NCI-H748 treated with DMSO at 0.1 percent for 48 hours (cell line): ENCODE measurements at places on chromosomes 5 and 9.
A peak's percentile ranks its signal among the peaks of the same experiment; 100 is the strongest.

GRCh38 chr5:9376363-9377117 lies 169.3 kb downstream of the SEMA5A start:
- DNase-seq: no peak

DNA sequence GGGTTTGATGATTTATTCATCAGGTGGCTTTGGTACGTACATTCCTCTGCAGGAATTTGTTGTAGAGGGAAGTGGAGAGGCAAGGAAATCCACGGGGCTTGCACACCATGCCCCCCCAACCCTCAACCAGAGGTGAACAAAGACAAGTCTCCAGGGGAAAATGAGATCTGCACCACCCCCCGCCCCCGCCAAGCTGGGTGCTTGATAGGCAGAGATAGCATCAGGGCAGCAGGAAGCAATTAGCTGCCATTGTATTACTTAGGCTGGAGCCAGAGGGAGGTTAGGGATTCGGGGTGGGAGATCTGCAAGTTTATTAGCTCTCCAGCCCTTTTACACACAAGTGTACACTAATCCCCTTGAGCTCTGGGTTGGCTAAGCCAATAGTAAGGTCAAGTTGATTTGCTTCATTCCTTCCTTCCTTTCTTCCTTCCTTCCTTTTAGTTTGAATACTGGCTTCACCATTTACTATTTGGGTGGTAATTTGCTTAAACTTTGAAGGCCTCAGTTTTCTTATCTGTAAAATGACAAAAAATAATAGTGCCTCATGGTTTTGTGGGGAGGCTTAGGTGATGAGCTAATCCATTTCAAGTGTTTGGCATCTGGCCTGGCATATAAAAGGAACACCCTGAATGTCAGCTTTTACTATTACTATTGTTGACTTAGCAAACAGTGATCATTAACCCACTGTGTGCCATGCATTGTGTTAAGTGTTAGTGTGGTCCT lies 34.1 kb downstream of the SPRY4 start:
- DNase-seq: peak; percentile 74

GRCh38 chr5:160064995-160065614 lies 54.1 kb downstream of the PWWP2A start:
- no peak for DNase-seq

- no peak for DNase-seq
These were observed 25.5 kb downstream of the NUP188 start for GRCh38 chr9:128972956-128973355.

- no peak for DNase-seq
These were observed 7.0 kb downstream of the PDCL start for GRCh38 chr9:122821278-122821943.

DNA sequence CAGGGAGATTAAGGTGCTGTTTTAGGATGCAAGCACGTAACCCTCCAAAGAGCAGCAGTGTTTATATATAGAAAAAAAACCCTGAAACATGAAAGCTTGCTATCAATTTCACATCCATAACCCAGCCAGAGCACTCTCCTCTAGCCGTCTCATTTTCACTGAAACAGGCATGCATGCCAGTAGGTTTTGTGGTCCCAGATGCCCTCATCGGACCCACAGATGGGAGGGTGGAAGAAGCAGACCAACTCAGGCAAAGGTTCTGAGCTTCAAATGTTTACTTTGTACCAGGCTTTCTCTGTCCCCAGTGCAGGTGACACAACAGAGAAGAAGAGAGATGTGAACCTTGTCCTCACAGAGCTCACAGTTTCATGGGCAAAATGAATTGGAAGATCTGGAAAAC lies 127.4 kb upstream of the ATP10B start:
- DNase-seq: no peak

DNA sequence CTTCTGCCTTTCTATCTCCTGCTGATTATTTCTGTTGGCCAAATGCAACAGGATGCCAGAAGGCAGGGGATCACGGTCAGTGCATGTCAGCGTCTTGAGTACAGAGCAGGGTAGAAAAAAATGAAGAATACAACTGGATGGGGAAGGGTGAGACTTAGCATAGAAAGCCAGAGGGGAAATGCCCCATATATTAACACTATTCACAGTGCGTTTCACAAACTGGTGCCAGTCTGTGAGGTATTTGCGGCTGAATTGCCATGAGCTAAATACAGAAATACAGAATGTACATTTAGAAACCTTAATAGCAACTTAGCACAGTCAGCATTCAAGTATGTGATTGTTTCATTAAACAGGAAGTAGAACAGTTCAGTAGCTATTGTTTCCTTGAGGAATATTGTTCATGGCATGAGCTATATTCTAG lies 31.0 kb upstream of the SLC1A3 start:
- no peak for DNase-seq

DNA sequence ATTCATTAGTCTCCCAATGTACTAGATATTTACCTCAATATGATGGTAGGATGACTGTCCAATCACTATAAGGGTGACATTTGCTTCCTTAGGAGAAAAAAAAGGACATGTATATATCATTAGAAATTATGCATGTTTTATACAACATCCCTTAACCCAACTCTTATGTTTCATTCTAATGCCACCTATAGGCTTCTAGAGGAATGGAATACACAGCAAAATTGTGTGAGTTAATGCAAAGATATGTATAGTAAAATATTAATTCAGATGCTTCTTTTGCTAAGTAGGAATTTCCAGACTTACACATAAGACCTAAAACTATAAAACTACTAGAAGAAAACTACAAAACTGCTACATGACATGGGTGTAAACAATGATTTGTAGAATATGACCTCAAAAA lies 3.5 kb downstream of the PRXL2C start:
- peak; percentile 46 for DNase-seq

DNA sequence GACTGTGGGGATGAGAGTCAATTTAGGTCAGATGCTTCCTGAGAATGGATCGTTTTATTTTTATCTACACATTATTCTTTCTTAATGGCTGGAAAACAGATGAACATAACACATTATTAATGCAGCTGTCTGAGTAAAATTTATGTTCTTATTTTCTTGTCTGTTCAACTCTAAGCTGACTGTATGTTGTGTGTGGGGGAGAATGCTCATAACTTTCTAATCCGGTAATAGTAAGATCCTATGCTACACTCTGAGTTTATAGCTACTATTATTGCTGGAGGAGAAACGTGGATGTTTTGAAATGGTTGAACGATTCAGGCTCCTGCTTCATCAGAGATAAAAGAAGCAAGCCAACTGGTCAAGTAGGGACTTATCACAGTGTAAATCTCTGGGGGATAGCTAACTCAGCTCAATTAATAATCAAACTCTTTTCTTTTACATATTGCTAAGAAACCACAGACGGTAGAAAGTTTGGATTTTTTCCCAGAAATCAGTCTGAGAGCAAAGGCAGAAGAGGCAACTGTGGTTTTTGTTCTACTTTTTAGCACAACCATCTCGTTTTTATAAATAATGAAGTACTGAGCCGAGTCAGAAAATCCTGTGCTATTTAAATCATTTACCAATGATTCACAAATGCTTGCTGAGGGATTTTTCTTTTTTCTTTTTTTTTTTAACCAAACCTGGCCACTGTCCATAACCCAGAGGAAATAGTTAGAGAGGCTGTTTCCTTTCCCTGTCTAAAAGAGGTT lies 265.0 kb upstream of the FAM174A start:
- no peak for DNase-seq

GRCh38 chr5:140039561-140039960 lies 3.5 kb downstream of the NRG2 start:
- no peak for DNase-seq

DNA sequence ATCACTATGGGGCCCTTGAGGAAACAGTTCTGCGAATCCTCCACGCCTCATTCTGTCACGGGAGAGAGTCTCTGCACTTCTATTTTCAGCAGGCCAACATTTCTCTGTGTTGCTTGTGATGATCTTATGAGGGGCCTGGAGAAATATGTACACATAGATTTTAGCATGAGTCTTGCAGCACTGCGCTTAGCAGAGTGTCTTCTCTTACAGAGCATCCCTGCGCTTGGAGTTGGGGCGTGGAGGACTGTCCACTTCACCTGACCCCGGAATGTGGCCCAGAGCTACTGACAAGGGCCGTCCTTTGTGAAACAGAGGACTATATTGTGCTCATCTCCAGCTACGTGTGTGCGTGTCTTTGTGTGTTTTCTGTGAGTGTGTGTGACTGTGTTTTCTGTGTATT lies 428.2 kb upstream of the IRX4 start:
- DNase-seq: no peak

DNA sequence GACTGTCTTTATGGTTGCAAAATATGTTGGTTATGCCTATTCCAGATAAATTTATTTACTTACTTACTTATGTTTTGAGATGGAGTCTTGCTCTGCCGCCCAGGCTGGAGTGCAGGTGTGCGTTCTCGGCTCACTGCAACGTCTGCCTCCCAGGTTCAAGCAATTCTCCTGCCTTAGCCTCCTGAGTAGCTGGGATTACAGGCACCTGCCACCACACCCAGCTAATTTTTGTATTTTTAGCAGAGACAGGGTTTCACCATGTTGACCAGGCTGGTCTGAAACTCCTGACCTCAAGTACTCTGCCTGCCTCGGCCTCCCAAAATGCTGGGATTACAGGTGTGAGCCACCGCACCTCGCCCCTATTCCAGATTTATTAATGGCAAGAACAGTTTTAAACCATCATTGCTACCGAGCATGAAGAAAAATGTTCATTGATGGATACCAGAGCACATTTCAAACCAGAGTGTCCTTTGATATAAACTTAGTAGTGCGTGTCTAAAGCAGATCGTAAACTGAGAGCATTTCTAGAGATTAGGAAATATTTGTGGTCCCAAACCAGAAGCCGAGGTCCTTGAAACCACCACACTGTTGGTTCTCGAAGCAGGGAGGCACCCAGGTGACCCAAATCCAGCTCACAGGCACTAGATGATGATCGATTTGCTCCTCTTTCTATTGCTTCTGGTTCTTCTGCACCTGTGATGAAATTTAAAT lies 85.2 kb downstream of the GRAMD2B start:
- DNase-seq: no peak

DNA sequence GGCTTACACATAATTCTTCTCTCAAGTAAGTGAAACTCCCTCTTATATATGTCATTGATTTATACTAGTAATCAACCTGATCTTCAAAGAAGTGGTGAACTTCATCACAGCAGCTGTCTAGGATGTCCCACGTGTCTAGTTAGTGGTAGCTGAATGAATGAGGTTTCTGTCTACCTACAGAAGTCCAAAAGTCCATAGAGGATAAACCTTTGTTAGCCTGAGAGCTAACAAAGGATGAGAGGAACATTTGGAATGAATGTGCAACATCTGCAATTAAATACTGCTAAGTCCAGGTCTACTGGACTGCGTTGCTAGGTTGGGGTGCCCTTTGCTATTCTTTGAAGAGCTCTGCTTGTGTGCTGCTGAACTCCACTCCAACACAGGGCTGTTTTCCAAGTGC lies 213.8 kb upstream of the DAP start:
- DNase-seq: no peak

GRCh38 chr9:13939134-13939533 lies 374.8 kb downstream of the NFIB start:
- peak; percentile 62 for DNase-seq

DNA sequence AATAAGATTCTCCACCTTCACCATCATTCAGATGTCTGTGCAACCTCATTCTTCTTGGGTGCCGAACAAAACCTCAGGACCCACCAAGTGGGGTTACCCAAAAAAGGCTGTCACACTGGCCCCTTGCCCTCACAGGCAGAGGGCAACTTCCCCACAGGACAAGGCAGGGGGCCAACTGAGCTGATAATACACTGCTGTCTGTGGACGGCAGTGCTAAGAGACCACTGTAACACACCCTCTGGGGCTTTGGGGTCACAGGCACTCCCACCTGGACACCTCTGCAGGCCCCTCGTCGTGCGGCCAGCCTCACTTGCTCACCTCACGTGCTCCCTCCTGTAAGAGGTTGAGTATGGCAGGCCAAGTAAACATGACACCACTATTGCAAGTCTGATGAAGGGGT lies 515.8 kb upstream of the COX7C start:
- no peak for DNase-seq

- DNase-seq: no peak
These were observed 32.2 kb upstream of the PAM start for GRCh38 chr5:102722931-102723330.

DNA sequence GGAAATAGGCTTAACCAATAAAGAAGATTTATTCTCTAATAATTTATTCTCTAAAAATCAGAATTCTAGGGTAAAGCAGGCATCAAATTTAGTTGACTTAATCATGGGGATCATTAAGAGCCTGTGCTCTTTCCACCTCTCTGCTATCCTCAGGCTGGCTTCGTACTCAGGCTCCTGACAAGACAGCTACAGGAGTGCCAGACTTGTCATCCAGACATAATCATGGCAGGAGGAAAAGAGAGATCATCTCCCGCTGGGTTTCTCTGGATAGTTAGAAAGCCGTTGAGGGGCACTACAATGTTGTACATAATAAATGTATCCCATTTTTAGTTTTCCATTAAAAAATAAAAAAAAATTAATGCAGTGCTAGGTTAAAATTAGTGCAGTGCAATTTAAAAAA lies 171.9 kb downstream of the SEC61B start:
- DNase-seq: no peak
